ENCODE measurements at places on chromosomes 12 and 14. TPM values are rescaled to one million over a fixed set of nuclear protein-coding genes. Genes with fewer than 3 reads are reported as not detected.

- no peak for DNase-seq
Measured at GRCh38 chr12:69019082-69019481, 86.1 kb upstream of the CPM start.

- DNase-seq = no peak
Measured at GRCh38 chr12:26273811-26274210, 78.4 kb downstream of the SSPN start.

GRCh38 chr12:32988982-32989381, 92.4 kb upstream of the PKP2 start:
- no peak for DNase-seq

GRCh38 chr12:112850383-112850782, 56.4 kb upstream of the OAS1 start:
- no peak for DNase-seq

GRCh38 chr12:3177778-3178425, 100.7 kb downstream of the TSPAN9 start:
- no peak for DNase-seq

GRCh38 chr12:109130297-109131153, 14.1 kb downstream of the ACACB start:
- DNase-seq = no peak

DNA sequence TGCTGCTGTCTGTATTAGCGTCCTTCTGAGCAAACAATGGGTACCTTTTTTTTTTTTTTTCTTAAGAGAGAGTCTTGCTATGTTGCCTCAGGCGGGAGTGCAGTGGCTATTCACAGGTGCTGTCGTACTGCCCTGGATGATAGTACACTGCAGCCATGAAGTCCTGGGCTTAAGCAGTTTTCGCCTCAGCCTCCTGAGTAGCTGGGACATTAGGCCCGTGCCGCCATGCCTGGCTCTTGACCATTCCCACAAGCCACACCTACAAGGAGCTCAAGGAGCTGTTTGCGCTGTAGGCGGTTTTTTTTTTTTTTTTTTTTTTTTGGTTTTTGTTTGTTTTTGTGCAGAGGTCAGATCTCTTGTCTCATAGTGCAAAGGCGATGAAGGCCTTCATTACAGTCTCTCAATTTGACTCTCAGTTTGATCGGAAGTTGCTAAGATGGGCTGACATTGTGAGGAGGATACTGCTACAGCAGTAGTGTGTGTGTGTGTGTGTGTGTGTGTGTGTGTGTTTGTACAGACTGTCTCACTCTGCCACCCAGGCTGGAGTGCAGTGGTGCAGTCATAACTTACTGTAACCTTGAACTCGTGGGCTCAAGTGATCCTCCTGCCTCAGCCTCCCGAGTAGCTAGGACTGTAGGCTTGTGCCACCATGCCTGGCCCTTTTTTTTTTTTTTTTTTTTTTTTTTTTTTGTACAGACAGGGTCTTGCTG, 34.2 kb downstream of the TRAF3 start:
- DNase-seq = no peak

GRCh38 chr12:89507015-89507824, 17.4 kb downstream of the GALNT4 start:
- DNase-seq = no peak

- no peak for DNase-seq
Measured at GRCh38 chr14:54893151-54893760, 9.4 kb downstream of the GCH1 start.

DNA sequence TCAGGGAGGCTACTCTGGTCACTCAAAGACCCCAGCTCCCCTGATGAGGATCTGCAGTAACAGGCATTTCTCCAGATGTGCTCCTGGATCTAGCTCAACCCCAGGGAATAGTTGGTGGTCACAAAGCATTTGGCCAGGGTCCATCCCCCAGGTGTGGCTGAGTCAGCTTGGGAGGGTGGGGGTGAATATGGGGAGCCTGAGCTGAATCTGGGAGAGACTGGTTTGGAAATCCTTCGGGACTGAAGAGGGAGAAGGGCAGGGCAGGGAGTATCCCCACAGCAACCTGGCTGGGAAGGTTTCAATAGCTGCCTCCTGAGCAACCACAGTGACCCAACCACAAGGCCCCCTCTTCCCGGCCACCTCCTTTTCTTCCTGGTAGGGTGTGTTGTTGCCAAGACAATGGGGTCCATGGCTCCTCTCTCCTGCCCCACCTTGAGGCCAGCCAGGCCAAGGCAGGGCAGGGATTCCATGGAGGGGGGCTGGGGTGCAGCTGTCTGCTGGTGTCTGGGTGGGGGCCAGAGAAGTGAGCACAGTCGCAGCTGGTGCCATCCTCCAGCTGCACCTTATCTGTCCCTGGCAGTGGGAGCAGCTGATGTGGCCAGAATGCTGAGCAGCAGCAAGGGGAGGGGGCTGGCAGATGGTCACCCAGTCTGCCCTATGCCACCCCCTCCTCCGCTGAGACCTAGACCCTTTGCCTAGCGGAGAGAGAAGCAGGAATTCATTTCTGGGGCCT, 5.5 kb downstream of the ASIC1 start:
- DNase-seq = no peak

- DNase-seq = no peak
Measured at GRCh38 chr14:71361336-71361735, 454.1 kb downstream of the PCNX1 start.

GRCh38 chr14:30519961-30520360, 39.0 kb upstream of the G2E3 start:
- DNase-seq = no peak

- DNase-seq = no peak
Measured at GRCh38 chr12:40376533-40377267, 151.9 kb downstream of the LRRK2 start.

Gene TSPAN9
- total RNA-seq = 33.3 TPM

Gene PLA2G1B
- 0.90 TPM for total RNA-seq

Gene HCAR2
- total RNA-seq = 3.8 TPM

Gene ZNF410
- total RNA-seq = 75.4 TPM

Gene METTL25
- total RNA-seq = 65.6 TPM

Gene ACSM4
- total RNA-seq = not detected

Measured in urinary bladder (tissue), 4 donors.